ENCODE measurements at places on chromosomes 16 and 17.

DNA sequence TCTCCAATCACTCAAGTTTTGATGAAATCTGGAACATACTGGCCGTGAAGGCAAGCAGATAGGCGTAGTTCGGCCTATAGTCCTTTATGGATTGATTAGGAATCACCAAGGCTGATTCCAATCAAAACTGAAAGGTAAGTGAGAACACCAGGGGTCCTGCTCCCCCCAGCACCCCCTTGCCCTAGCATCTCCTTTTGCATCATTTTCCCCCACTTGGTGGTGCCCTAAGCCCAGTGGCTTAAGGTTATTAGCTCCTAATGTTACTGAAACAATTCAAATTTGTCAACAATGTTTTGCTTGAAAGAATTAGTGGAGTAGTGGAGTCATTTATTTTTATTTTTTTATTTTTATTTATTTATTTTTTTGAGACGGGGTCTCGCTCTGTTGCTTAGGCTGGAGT, 4.9 kb downstream of the SLFN14 start:
- no peak for DNase-seq

DNA sequence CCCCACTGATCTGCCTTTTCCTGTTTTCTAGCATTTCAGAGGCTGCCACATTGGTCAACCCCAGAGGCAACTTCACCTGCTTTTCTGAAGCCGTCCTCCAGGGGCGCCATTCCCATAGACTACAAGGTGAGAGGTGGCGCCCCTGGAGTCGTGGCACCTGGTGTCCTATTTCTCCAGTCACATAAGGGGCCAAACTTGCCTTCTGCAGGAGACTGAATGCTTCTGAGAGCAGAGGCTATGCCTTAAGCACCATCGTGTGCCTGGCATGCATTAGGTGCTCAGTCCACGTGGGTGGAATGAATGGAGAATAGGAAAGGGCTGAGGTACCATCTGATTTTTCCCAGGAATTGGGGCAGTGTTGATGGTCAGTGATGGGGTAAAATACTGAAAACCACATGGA, 164.8 kb downstream of the HAPSTR1 start:
- no peak for DNase-seq

- DNase-seq: no peak
These were observed 46.1 kb downstream of the RAB11FIP3 start for GRCh38 chr16:471353-472198.

DNA sequence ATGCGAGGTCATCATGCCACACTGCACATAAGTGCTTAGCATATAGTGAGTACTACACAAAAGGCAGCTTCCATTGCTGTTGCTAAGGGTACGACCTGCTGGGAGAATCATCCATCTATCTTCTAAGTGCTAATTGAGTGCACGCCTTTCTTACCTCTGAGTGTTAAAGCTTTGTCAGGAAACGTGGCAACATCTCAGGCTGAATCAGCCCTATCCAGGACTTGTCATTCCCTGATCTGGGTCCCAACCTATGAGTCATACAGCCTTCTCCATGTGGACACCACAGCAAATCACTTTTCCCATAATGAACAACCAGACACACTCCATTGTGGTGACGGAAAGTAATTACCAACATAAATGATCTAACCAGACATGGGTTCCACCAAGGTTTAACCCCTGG, 201.1 kb upstream of the MAF start:
- DNase-seq: no peak

GRCh38 chr16:11263737-11264136, 5.4 kb downstream of the TNP2 start:
- DNase-seq: peak; percentile 8

All from effector memory CD4-positive, alpha-beta T cell (primary cell).